ENCODE measurements at places on chromosomes 3 and 15.
A peak's percentile ranks its signal among the peaks of the same experiment; 100 is the strongest.

DNA sequence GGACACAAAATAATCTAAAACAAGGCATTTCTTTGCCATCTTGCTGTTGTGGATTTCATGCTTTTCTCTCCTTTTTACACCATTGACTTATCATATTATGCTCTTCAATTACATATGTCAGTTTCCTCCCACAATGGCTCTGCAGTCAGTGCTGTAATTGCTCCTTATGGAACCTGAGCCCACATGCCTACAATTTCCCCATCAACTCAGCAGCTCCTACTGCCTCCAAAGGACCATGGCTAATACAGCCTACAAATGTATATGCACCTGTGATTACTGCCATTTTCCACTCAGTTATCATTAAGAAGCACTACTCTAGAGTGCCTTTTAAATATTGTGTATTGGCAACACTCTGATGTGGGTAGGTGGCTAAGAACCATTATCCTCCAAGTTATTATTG, 30.8 kb downstream of the RTP4 start:
- no peak for DNase-seq

GRCh38 chr3:130658678-130659077, 88.0 kb downstream of the PIK3R4 start:
- DNase-seq = no peak

DNA sequence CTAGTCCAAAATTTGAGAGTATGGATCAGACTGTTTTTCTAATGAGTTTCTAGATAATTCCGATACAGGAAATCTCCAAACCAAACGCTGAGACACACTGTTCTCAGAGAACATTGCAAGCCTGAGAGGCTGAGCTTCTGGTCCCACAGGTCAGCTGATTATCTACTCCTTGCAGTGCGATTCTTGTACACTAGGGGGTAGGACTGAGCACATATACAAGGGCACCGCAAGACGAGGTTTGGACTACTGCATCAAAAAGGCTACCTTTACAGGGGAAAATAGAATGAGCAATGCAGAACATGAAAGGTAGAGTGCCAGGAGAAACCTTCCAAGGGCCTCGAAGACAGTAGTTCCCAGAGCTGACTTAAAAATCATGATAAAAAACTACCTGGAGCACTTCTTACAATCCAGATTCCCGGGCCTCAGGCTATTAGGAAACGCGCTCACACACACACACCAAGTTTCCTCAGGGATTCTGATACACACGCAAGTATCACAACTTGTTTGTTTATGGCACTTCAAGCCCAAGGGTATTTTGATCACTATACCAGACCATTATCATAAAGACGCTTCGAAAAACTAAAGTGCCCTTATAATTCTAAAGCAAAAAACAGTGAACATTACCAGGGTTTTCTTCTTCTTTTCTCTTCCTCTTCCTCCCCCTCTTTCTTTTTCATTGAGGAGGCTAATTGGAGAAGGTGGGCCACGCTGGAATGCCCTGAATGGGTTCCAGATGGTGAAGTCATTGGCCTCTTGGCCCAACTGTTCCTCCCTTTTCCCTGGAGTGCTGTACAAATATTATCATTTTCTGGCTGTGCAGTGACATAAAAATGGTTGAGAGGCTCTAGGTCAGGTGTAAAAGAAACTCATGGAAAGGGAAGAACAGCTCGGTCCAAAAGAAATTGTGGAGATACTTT, 61.8 kb downstream of the SLC12A8 start:
- no peak for DNase-seq

DNA sequence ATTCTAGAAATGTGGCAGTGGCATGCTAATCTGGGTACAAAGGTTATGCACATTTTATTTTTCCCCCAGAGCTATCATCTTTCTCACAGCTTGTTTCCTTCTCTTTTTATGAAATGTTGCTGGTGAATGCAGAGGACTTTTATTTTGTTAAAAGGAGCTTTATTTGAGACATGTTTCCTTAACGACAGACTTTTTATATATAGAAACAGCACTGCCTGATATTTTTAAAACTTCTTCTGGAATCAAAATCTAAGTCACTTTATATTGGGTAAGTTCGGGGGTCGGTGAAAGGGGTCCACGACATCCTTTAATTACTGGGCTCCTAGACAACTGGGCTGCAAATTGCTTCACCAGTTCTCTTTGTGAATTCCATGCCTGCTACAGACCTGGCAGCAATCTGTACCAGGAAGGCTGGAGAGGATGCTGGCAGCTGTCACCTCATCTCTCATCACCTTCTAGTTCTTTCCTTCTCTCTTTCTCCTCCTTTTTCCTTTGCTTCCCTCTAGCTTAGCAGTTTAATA, 464.7 kb downstream of the PDCD6IP start:
- DNase-seq = no peak

DNA sequence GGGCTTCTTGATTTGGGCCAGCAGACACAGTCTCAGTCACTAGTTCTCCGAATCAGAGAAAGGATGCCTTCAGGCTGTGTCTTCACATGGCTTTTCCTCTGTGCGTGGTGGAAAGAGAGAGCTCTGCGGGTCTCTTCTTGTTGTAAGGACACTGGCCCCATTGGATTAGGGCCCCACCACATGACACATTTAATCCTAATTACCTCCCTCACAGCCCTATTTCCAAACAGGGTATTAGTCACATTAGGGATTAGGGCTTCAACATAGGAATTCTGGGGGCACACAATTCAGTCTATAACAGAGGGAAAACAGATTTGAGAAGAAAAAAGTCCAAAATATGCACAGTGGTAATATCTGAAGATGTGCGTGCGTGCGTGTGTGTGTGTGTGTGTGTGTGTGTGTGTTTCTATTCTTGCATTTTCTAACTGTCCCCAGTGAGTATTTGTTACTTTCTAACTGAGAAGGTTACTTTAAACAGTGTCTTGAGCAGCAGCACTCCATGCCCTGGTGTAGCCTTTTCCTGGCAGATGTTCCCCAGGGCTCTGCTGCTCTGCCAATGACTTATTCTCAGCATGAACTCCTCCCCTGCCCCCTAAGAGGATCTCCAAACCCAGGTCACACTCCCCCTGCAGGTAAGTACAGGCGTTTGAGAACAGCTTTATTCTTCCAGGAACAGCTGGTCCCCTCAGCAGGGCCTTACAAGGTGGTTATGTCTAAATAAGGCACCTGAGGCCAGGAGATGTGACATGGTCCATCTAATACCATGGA, 72.9 kb downstream of the RPL39L start:
- no peak for DNase-seq

- DNase-seq = no peak
Measured at GRCh38 chr15:67937153-67937761, 97.4 kb upstream of the RNU6-1 start.

GRCh38 chr15:68372291-68372811, 59.6 kb downstream of the ITGA11 start:
- DNase-seq = no peak

GRCh38 chr15:28033443-28033842, 65.7 kb downstream of the OCA2 start:
- DNase-seq = no peak

DNA sequence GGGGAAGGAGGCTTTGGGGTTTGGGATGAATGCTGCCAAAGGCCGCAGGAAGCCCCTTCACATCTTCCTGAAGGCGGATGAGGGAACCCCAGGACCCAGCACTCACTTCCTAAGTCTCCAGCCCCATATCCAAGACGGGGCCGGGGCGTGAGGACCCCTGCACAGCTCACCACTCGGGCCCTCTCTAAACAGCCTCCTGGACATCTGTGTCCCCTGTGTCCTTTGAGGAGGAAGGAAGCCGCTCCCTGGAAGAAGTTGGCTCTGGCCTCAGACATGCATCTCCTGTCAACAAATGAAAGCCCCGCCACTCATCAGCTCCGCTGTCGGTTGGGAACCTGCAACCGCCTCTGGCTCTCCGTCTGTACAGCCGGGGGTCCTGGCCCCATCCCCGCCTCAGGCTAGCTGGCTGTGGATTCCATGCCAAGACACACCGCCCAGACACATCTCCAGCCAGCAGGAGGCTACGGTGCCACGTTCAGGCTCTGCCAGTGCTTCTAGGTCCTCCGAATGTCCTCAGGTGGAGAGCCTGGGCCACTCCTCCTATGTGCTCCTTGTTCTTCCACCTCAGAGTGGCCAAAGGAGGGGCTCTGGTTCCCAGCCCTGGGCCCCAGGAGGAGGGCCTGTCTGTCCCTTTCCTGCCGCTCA, 140.0 kb upstream of the MEF2A start:
- no peak for DNase-seq

DNA sequence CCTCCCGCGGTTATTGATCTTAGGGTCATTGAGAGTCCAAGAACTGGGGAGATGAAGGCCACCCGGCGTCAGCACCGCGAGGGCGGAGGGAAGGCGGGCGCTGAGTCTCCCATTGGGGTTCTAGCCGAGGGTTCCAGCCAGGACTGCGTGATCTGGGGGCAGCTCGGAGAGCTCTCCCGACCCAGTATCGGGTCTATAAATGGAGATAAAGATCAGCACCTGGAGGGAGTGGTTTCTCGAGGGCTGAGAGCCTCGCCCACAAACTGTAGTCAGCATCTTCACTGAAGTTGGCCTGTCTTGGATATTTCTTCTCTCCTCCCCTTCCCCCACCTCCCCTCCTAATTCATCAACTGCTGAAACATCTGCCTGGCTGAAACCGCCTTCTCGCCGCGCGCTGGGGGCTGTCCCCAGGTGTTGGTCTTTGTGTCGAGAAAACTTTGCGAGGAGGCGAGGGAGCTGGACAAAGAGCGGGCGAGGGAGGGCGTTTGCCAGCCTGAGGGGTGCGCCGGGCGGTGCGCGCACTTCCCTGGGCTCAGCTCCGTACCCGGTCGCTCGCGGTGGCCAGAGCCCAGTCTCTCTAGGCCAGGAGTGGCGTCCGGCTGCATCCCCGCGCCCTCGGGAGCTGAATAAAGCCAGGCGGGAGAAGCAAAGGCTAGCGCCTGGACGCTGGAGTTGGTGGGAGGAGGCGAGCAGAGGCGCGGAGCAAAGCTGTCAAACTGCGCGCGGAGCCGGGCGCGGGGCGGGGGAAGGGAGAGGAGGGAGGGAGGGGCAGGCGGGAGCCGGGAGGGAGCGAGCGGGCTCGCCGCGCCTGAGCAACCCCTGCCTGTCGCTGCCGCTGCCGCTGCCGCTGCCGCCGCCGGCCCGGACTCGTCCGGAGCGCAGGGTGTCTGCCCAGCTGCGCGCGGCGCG, at the start of gene ST8SIA2:
Gene ST8SIA2, plus strand, starts transcription at position 811 of the 909 bp plus-strand sequence. CDS start 184 bp downstream, outside the sequence.
- no peak for DNase-seq

GRCh38 chr15:70521576-70522322, 241.6 kb downstream of the UACA start:
- DNase-seq = no peak

DNA sequence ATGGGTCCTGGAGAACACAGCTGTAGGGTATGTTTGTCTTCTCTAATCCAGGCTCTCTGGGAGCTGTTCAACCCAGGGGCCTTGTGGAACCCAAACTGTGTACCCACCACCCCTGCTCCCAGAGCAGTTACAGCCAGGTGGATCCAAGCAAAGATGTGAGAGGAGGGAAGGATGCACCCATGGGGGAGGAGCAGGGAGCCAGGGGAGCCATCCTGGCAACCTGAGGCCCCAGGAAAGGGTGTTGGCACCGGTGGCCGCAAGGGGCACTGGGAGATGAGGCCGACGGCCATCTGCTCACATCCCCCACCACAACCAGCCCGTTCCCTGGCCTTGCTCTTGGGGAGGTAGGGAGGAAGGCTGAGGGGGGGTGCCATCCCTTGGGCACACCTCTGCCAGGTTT, 43.2 kb downstream of the CMTM6 start:
- DNase-seq = no peak

DNA sequence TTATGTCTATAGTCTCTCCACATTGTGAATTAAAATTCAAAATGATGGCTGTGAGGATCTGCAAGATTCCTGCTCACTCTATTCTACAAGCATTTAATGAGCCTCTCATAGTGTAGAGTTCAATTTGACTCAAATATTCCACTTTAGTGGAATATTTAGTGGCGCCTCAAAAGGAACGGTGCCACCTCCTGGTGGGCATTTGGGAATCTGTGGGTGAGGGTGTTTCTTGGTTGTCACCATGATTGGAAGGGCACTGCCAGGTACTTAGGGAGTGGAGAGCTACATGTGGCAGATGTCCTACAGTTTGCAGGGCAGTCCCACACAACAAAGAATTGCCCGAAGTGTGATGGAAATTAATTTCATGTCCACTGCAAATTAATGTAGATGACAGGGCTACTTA, 21.5 kb upstream of the KCNMB3 start:
- no peak for DNase-seq

DNA sequence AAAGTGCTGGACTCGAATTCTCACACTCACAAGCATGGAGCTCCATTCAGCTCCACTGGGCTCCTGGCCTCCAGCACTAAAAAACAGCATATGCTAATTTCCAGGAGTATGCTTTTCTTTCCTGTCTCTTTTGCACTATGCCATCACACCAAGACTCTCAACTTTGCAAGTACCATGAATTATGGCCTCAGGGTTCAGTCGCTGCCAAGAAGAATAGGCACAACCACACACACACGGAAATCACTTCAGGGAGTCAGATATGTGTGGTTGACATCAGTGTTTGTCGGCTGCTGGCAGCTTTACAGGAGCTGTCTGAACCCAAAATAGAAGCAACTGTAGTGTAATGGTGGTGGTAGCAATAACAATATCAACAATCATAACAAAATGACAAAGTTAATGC, 305.0 kb upstream of the SLCO3A1 start:
- DNase-seq = no peak

- DNase-seq = peak; percentile 39
Measured at GRCh38 chr15:99452728-99453636, 112.8 kb upstream of the MEF2A start.

DNA sequence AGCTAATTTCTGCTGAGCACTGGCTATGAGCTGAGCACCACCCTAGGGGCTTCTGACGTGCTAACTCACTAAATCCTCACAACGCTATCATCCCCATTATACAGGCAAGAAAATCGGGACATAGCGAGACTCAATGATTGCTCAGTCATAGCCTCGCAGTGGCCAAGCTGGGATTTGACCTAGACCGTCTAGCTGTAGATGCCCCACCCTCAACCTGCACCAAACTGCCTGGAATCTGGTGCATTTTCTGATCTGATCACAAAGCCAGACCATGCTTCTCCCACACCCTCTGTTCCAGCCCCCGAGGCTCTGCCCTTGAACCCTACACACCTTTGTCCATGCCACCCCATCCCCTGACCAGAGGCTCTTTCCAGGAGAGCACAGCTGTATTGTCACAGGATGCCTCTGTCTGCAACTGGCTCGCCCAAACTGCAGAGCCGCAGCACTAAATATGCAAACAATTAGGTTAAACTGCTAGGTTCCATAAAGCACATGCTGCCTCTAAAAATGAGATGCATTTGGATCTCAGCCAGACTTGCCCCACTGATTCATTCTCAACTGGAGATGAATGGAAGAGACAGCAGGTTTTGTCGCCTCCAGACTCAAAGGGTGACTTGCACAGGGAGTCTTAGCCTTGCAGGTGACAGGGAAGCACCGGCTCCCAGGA, 95.2 kb downstream of the NUP210 start:
- no peak for DNase-seq

GRCh38 chr15:37221671-37222145, 121.4 kb upstream of the MEIS2 start:
- no peak for DNase-seq

DNA sequence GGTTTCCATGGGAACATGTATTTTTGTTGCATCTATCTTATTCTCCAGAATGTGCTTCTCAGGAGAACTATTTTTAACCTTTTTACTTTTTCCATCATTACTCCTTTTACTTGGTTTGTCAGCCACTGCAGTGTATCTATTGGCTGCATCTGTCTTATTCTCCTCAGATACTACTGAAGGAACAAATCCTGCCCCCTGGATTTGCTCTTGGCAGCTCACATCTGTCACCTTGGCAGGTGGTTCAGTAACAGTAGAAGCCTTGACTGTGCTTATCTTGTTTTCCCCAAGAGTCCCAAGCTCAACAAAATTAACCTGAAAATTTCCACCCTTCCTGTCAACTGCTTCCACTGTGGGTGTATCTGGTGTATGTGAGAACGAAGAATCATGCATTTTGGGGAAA, 106.0 kb downstream of the MAP4 start:
- no peak for DNase-seq
